ENCODE measurements at places on chromosomes 13 and 19.

GRCh38 chr13:26377038-26377437, 123.1 kb downstream of the CDK8 start:
- no peak for DNase-seq

DNA sequence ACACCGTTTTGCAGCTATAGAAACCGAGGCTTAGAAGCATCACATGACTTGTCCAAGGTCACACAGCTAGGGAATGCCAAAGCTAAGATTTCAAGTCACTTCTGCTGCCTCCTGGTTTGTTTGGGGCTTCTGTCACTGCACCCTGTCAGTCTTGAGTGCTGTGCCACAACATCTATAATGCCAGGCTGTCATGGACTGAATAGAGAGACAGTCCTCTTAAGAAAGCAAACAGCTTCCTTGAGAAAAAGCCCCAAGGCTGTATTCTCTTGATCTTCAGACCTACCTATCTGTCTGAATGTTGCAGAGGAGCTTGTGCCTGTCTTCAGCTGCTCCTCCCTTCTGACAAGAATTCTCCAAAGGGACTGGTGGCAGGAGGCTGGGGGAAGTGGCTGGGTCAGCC, 81.6 kb downstream of the OLFM4 start:
- DNase-seq, result no peak

DNA sequence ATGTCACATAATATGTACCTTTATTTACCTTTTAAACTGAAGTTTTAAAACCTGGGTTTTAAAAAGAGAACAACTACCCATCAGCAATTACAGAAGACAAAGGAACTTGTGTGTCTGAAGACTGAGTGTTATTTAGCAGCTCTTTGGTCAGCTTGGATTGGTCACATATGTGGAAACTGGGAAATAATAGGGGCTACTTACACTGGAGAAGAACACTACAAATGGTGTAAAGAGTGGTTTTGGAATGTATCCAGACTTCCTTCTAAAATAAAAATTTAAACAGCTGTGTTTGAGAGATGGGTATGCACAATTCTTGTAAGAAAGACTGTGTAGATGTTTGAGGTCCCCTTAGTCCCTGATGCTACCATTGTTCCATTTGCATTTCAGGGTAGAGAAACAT, 13.3 kb downstream of the TNFRSF19 start:
- DNase-seq, result no peak

DNA sequence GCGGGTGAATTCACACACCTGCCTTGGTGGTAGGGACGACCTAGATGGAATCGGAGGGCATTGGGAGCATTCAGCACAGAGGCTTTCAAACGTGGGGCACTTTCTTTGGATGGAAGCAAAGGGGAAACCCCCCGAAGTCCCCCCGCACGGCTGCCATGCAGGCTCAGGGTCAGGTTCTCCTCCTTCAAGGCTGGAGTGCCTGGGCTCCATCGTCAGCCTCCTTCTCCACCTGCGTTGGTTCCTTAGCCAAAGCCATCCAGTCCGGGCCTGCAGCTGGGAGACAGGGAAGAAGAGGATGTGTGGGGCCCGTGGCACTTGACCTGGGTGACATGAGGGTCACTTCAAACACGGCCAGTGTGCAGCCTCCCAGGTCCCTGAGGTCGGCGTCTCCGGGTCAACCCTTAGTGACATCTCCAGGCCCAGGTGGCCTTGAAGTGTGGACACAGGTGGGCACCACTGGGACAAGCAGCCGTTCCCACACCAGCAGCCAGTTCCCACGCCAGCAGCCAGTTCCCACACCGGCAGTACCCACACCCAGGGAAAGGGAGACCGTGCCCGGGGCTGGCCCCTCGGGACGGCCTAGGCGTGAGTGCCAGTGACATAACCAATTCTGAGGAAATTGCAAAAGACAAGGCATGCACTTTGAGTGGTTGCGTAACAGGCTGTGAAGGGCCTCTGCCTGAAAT, 116.0 kb downstream of the SOX1 start:
- DNase-seq, result no peak

DNA sequence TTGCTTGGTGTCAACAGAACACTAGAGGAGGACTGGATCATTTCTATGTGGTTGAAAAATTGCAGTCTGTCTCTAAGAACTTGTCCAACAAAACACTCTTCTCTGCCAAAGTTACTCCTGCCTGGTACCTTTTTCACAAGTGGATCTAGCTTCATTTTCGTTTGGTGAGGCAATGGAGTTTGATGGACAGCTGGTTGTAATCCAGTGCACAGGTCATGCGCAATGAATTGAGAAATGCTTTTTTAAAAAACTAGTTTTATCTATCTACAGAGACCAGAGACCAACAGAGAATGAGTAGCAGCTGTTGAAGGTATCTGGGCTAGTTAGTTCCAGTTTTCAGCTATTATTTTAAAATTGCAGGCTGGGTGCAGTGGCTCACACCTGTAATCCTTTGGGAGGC, 12.0 kb upstream of the KBTBD6 start:
- DNase-seq, result no peak

DNA sequence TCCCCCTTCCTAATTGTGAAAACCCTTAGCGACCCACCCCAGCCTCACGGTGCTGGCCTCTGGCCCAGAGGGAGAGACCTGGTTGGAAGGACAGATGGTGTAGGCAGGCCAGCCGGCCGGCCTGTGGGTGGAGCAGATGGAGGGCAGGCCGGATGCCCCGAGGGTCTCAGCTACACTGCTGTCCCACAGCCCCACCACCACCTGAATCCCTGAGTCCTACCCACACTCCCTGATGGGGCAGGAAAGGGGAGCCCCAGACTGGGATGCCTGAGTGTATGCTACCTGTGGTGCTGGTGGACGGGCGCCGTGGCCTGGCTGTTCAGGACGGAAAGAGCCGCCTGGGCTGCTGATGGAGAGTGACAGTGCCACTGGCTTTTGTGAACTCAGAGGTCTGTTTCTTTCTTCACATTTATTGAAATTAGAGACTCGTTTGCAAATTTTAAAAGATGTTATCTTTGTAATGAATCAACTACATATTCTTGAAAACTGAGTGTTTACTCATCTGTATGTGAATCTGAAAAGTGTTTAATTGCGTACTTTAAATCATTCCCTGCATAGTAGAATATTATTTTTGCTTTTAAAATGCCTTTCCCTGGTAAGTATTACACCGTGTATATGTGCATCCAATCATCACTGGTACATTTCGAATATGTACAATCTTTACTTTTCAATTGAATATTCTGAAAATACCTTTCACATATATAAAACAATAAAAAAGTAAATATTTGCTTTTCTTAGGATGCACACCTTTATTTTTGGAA, 35.7 kb downstream of the TFDP1 start:
- DNase-seq, result no peak

DNA sequence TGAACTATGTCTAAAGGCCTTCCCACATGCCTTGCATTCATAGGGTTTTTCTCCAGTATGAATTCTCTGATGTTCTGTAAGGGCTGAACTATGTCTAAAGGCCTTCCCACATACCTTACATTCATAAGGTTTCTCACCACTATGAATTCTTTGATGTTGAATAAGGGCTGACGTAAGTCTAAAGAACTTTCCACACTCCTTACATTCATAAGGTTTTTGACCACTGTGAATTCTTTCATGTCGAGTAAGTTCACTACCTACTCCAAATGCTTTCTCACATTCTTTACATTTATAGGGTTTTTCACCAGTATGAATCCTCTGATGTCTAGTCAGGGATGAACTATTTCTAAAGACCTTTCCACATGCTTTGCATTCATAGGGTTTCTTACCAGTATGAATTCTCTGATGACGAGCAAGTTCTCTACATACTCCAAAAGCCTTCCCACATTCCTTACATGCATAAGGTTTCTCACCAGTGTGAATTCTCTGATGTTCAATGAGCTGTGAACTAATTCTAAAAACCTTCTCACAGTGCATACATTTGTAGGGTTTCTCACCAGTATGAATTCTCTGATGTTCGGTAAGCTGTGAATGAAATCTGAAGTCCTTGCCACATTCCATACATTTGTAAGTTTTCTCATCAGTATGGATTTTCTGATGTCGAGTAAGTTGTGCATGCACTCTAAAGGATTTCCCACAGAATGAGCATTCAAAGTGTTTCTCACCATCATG, 19.1 kb upstream of the ZNF260 start:
- DNase-seq, result no peak

GRCh38 chr19:17737690-17738153, 13.6 kb upstream of the FCHO1 start:
- DNase-seq, result no peak

- DNase-seq, result no peak
Measured at GRCh38 chr19:16920816-16921529, 32.2 kb downstream of the F2RL3 start.

DNA sequence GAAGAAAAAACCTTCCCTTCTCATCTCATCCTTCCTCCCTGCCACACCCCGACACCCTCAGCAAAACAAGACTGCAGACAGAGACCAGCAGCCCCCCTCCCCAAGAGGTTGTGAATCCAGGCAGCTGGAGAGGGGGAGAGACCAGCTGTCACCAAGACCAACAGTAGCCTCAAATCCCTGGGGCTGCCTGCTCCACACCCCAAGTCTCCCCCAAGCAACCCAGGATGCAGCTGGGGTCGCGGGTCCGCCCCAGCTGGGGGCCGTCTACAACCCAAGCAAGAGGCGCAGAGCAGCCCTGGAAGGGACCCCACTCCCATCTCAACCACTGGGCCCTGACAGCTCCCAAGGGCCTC, 7.1 kb downstream of the KLF16 start:
- no peak for DNase-seq

GRCh38 chr13:41434831-41435520, 22.4 kb upstream of the RGCC start:
- no peak for DNase-seq

GRCh38 chr13:43981091-43981490, 101.4 kb downstream of the LACC1 start:
- no peak for DNase-seq

DNA sequence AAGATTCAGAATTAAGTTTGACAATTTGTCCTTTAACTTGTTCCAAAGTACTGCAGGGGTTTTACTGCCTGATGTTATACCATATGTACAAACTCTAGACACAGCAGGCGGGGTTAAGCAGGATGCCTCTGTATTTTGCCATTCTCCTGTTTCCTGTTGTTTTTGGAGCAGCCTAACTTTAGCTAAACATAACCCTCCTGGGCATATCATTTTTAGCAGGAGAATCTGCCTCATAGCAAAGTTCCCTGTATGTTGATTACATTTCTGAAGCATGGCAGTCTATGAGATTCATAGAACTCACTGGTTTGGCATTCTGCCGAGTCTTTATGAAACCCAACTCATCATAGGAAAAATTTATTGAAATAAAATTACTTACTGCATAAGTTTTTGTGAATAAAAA, 5.2 kb downstream of the LHFPL6 start:
- no peak for DNase-seq

DNA sequence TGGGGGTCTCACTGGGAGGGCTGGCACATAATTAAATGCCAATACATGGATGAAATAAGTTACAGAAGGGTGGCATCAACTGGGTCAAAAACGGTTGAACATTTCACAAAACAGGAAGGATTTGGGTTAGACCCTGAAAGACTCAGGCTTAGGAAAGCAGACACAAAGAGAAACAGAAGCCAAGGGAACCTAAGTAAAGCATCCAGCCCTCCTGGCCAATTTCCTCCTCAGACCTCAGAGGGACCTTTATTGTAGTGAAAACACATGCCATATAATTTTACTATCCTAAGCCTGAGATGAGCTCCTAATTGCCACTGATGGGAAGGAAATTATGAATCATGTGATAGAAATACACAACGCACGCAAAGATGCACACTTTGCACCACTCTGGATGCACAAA, 12.1 kb upstream of the CEACAM3 start:
- DNase-seq, result no peak

- DNase-seq, result no peak
Measured at GRCh38 chr19:58007285-58007684, 4.7 kb upstream of the ZNF606 start.

GRCh38 chr13:29105779-29106178, 285.6 kb downstream of the MTUS2 start:
- DNase-seq, result no peak

- DNase-seq, result no peak
Measured at GRCh38 chr13:80132741-80133601, 208.0 kb downstream of the SPRY2 start.

- DNase-seq, result peak; percentile 66
Measured at GRCh38 chr19:18208098-18208951, 4.5 kb upstream of the RAB3A start.

- no peak for DNase-seq
Measured at GRCh38 chr19:56639217-56639616, 3.7 kb upstream of the SMIM17 start.

GRCh38 chr13:46962281-46962941, 65.6 kb upstream of the HTR2A start:
- no peak for DNase-seq

DNA sequence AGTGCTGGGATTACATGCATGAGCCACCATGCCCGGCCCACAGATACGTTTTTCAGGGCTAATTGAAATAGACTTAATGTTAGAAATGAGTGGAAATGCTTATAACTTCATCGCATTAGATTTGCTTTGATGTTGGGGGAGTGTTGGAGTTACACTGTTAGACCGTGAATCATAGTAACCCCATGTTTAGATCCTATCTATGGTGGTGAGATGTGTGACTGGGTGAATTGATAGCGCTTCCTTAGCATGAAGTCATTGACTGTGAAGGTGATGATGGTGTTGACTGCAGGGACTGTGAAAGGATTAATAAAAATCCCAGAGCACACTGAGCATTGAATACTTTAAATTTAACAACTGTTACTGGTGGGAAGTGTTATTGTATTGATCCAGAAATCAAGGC, 1.7 kb downstream of the ZNF264 start:
- no peak for DNase-seq

GRCh38 chr13:29648760-29649159, 53.3 kb upstream of the SLC7A1 start:
- DNase-seq, result no peak

GRCh38 chr19:40228346-40228745, 1.9 kb upstream of the CCNP start:
- DNase-seq, result no peak

GRCh38 chr19:49677901-49678674, 1.0 kb downstream of the PRMT1 start:
- DNase-seq, result peak; percentile 86
